ENCODE measurements at places on chromosomes 16 and 17.

- no peak for DNase-seq
Observed at GRCh38 chr17:72511242-72511641, 390.4 kb downstream of the SOX9 start.

DNA sequence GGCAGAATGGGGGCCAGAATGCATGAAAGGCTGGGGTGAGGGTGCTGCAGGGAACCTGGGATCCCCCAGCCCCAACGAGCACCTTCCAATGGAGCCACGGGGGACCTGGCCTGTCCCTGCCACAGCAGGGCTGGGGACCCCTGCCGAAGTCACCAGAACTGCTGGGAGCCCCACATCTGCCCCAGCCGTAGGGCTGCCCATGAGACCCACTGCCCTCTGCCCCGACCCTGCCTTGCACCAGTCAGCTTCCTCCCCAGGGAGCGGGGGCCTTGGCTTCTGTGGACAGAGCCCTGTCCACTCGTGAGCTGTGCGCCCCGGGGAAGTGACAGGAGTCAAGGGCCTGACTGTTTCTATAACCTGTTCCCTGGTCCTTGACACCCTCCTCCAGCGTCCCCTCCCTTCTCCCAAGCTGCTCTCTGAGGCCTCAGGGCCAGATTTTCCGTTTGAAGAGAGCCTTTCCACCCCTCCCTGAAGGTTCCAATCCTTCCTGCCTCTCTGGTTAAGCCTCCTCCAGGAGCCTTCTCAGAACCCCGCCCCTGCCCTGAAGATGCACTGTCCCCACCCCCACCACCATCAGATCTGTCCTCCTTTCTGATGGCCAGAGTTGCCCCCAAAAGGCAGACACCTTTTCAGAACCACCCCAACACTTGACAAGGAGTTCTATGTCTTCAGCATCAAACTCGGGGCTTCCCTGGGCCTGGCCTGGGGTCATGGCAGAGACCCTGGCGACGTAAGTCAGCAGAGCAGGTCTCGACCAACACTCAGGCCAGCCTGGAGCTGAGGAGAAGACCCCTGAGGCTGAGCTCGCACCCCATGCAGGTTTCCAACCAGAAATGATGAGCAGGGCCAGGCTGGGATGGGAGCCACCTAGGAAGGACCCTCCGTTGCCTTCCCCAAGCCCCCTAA, 10.7 kb upstream of the PRR29 start:
- no peak for DNase-seq

DNA sequence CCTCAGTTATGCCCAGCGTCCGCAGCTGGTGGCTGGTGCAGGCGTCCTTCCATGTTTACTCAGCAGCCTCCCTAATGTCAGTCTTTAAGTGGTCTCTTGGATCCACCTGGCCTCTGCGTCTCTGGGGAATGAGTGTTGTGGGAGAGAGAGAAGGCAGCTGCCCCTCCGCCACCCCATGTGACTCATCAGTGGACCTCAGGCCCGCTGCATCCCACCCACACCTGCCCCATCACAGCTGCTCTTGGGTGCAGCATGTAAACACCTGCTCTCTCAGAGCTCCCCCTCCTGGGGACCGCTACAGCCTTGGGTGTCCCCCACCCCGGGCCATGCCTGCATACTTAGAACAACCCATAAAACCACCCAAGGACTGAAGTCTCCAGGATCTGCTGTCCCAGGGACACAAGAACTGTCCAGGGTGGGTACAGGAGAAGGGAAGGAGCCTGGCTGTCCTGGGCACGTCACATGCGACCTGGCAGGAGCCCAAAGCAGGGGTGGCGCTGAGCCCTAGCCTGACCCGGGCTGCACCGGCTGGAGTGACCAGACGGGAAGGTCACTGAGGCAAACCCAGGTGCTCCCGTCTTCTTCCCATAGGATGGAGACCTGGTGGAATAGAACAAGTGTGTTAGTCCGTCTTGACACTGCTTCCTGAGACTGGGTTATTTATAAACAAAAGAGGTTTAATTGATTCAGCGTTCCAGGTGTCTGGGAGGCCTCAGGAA, 4.2 kb downstream of the C16orf90 start:
- DNase-seq = no peak

GRCh38 chr16:69611103-69611640, 45.4 kb downstream of the NFAT5 start:
- DNase-seq = no peak

GRCh38 chr16:88807626-88808453, 3.9 kb downstream of the APRT start:
- no peak for DNase-seq

- DNase-seq = no peak
Observed at GRCh38 chr16:61179561-61179960, 856.7 kb downstream of the CDH8 start.

GRCh38 chr16:85435286-85435685, 177.8 kb upstream of the GSE1 start:
- no peak for DNase-seq

- no peak for DNase-seq
Observed at GRCh38 chr17:48174833-48175523, 67.4 kb downstream of the SNX11 start.

GRCh38 chr16:49504023-49504364, 130.4 kb downstream of the C16orf78 start:
- no peak for DNase-seq

- DNase-seq = no peak
Observed at GRCh38 chr16:16009401-16009800, 60.0 kb downstream of the ABCC1 start.

- DNase-seq = no peak
Observed at GRCh38 chr17:51275381-51275780, 15.0 kb downstream of the UTP18 start.

DNA sequence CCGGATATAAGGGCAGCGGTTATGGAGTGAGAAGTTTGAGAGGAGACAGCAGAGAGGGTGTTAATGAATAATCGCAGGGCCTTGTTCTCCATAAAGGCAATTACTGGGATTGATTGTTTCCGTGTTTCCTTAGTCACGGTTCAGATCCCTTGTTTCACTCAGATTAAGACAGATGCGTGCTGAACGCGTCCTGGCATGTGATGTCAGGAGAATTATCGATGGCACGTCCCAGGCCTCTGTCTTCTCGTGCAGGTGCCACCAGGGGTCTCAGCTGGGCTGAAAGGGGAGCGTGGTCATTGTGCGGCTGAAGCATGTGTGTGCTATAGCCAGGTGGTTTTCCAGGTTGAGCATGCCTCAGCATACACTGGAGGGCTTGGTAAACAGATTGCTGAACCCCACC, 142.4 kb upstream of the NOL11 start:
- DNase-seq = peak; percentile 3

- no peak for DNase-seq
Observed at GRCh38 chr16:80014241-80014939, 413.9 kb upstream of the MAF start.

- DNase-seq = no peak
Observed at GRCh38 chr17:3038941-3039340, 24.5 kb downstream of the OR1D5 start.

DNA sequence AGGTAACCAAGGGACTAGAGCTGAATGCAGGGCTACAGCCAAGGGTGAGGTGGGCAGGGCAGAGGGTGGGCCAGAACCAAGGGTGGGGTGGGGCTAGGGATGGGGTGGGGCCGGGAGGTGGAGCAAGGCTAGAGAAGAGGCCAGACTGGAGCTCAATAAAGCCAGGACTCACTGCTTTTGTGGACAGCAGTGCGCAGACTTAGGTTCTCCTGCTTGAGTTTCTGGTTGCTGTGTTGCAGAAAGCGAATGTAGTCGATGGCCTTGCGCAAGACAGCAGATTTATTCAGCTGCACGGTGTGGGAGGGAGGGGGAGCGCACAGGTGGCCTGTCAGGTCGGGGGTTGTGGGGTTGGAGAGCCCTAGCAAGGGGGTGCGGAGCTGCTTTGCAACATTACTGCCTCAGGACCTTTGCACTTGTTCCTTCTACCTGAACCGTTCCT, 18.7 kb downstream of the SREBF1 start:
- DNase-seq = no peak

DNA sequence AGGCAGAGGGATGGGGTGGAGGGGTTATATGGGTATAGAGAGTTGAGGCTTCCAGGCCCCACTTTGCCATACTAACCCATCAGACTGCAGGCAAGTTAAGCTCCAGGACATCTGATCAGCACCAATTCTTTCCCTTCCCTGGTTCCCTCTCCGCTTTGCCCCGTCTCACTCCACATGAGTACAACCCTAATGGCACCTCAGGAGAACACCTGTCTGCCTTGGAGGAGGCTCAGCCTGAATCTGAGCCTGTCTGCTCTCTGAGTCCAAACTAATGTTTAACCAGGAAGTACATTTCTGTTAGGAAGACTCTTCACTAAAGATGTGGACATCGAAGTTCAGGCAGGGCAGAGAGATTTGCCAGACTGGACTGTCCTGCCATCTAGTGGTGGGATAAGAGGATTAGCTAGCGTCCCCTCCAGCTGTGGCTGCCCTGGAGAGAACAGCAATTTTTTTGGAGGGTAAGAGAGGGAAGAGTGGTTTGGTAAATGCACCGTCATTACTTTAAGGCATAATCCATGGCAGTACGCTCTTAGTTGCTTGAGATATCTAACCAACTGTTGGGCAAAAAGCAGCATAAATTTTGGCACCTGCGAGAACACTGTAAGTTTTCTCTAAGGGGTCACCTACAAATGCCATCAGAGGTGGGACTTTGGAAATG, 29.2 kb upstream of the LRRC75A start:
- DNase-seq = peak; percentile 41

GRCh38 chr16:68064791-68065365, 20.3 kb upstream of the NFATC3 start:
- peak; percentile 54 for DNase-seq

- no peak for DNase-seq
Observed at GRCh38 chr17:44928136-44928535, 12.8 kb upstream of the GFAP start.

DNA sequence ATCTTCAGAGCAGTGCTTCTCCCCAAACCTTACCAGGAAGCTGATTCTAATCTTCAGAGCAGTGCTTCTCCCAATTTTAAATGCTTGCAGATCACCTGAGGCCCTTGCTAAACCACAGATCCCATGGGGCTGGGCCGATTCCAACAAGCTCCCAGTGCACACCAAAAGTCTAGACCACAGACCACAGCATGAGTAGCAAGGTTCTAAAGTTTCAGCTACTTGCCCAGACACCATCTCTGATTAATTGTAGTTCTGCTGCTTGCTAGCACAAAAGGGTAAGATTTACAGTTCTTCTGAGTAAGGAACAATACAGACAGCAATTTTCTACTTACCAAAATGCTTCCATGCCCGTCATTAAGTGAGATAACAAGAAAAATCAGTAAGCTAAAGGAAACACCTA, 12.2 kb downstream of the CLEC3A start:
- no peak for DNase-seq

- no peak for DNase-seq
Observed at GRCh38 chr16:75555213-75555706, 792 bp downstream of the TMEM231 start.

DNA sequence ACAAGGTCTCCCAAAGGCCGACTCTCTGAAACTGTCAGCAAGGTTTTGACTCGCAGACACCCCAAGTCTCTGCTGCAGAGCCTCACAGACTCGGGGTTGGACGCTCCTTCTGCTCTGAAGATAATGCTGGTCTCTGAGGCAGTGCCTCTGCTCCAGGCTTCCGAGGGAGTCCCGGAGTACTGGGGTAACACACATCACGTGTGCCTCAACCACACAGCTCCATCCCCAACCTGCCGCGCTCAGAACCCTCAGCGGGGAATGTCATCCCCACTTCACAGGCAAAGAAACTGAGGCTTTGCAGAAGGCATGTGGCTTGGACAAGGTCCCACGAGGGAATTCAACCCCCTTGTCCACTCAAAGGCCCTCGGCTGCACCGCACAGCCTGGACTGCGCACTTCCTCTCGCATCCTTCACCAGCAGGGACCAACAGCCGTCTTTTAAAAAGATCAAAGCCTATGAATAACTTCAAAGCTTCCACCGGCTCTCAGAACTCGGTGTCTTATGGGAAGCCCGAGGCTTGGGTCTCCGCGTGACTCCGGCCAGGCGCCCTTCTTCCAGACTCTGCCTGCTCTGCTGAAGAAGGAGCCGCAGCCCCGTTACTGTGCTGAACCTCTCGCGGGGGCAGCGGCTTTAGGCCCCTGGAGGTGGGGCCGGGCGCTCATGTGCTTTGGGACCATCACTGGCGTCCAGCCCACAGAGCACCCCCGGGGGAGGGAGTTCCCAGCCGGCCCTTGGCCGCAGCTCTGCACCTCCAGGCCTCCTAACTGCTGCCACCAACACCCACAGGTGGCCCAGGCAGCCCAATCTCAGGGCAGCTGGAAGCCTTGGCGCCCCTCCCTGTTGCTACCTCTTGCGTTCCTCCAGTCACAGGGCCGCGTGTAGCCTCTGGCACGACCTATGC, 2.2 kb downstream of the TMEM204 start:
- no peak for DNase-seq

DNA sequence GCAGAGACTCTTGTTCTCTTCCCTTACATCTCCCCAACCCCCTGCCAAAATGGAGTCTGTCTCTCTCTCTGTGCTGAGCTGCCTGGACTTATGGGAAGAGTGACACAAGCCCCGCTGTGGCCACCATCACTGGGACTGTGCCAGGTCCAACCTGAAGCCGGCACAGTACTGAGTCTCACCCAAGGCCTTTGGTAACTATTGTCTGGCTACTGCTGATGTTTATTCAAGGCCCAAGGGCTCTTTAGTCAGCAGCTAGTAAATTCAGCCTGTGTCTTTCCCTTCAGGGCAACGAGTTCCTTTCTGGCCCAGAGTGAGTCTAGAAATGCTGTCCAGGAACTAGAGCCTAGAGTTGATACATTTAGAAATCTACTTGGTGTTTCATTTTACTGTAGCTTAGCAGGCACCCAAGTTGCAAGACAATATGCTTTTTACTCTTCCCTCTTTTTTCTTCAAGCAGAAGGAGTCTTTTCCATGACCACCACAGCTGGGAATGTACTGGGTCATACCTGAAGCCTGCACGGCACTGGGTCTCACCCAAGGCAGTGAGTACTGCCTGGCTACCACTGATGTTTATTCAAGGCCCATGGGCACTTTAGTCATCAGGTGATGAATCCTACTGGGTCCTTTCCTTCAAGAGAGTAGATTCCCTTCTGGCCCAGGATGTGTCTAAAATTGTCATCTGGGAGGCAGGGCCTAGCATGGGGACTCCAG, 17.7 kb downstream of the EFCAB5 start:
- DNase-seq = no peak

GRCh38 chr16:58338205-58338604, 43.4 kb upstream of the PRSS54 start:
- DNase-seq = no peak

DNA sequence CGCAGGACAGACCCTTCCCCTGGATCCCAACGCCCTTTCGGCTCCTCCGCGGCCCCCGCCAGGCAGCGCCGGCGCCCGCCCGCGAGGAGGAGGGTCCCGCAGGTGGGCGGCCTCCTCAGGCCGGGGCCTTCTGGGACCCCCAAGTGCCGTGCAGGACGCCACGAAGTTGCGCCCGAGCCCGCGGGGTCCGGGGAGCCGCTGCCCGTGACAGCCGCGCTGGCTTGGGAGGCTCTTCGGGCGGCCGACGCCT, 504 bp downstream of the ERN1 start:
- DNase-seq = no peak

DNA sequence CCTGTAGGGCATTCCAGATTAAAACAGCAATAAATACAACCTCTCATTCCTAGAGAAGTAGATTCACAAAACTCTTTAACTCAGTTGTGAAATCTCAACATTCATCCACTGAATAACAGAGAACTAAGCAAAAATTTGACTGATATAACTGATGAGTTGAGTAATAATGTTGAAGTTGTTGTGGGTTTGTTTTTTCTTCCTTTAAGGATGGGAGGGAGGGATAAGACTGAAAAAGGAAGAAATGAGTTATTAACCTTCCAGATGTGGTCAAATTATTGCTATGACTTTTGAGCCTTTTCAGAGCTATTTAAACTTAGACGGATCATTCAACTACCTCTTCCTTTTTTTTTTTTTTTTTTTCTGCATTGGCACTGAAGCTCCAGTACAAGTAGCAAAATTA, 38.6 kb downstream of the SKAP1 start:
- no peak for DNase-seq

GRCh38 chr16:17887963-17888362, 417.2 kb upstream of the XYLT1 start:
- DNase-seq = no peak

All from activated CD4-positive, CD25-positive, alpha-beta regulatory T cell (primary cell).